Left kidney (tissue), 8 donors: ENCODE measurements at places on chromosomes 7 and 10.

DNA sequence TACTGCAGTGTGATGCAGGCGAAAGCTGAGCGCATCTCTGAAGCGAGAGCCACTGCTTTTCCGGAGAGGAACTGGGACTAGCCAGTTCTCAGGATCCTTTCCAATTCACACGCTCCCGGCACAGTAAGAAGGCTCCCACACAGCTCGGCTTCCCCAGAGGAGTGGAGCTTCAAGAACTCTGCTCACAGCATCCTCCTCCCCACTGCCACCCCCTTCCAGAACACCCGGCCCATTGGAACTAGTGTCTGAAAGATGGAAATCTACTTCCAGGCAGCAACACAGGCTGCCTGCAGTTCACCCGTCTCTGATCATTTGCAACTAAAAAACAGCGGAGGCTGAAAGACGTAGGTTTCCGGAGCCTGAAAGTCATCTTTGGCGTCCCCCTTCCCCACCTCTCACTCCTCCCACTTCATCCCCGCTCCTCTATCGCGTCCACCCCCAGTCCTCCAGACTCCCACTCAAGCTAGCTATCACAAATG is at the start of gene DGKB:
TSS of gene DGKB (minus strand) at position 163 of the 479 bp plus-strand sequence.
- peak; percentile 49 for DNase-seq

DNA sequence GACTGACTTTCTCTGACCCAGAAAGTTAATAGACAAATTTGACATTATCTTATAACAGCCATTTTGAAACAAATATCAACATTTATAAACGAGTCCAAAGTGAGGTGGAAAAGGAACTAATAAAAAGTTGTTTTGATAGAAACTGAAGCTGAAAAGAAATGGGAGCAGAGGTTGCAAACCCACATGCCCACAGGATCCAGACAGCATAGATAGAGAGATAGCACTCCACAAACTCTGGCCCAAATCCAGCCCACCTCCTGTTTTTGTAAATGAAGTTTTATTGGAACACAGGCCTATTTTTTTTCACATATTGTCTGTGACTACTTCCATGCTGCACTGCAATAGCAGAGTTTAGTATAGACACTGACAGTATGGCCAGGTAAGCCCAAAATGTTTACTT is 171.9 kb downstream of the PRKG1 start:
- DNase-seq, result no peak

DNA sequence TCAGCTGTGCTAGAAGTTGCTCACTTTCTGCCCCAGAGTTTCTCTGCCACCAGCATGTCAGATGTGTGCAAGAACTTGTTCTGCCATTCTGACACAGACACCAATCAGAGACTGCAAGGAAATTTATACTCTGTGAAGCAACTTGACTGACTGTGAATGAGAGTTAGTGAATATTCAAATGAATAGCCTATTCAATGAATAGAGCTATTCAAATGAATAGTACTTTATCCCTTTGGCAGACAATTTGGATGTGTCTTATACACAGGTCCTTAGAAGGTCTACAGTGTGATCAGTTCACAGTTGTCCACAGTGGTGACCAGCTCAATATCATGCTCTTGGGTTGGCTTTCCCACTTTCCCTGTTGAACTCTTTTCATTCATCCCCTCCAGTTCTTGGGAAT is 138.1 kb downstream of the MACC1 start:
- no peak for DNase-seq

- no peak for DNase-seq
Measured at GRCh38 chr7:80708123-80708522, 69.7 kb downstream of the CD36 start.

- peak; percentile 36 for DNase-seq
Measured at GRCh38 chr10:59748834-59749233, 4.4 kb downstream of the MRLN start.

- DNase-seq, result no peak
Measured at GRCh38 chr10:71085689-71086438, 126.5 kb upstream of the UNC5B start.

DNA sequence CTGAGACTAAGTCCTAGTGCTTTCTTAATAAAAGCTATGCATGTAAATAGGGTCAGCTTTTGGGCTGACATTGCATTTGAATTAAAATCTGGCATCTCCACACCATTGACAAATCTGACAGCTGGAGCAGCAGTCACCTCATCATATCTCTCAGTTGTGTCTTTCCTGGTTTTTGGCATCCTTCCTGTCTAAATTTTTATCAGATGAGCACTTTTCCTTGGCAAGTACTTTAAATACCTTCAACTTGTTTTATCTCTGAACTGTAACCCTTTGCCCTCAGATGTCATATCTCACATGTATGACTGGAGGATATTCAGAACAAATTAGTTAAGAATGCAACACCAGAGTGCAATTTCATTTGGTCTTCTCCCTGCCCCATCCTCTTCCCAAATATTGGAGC is 1066.2 kb downstream of the LRMDA start:
- DNase-seq, result no peak

GRCh38 chr10:108861181-108861754 is 1062.0 kb downstream of the XPNPEP1 start:
- no peak for DNase-seq
